Activated CD4-positive, CD25-positive, alpha-beta regulatory T cell (primary cell): ENCODE measurements at places on chromosomes 2 and 18.

DNA sequence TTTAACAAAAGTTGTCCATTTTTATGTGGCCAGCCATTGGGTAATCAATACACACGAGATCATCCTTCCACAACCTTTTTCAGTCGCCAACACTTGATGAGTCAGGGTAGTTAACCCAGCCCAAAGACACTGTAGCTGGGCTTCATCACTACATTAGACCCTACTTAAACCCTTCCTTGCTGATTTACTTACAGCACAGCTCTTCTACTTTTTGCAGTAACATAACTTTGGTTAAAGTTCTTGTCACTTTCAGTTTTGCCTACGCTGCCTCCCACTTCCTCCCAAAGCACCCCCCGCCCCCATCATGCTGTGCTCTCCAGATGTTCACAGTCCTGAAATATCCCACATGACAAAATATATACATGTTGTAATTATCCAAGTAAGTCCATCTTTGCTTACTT, 103.6 kb downstream of the CDK15 start:
- no peak for DNase-seq

- DNase-seq, result no peak
These were observed 27.4 kb downstream of the FABP1 start for GRCh38 chr2:88100489-88100858.

DNA sequence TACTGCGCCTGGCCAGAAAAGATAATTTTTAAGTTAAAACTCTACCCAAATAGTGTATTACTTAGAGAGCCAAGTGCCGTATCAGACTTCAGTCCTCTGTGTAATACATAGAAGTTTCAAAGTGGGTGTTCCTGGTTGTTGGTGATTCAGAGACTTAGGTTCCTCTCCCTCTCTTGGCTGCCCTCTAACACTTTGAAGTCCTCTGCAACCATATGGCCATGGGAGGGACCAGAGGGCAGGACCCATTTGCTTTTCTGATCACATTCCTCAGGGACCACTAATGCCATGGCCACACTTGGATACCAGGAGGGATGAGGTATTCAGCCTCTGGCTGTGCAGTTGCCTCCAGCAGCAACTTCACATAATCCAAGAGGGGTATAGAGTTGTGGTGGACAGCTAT, 131.5 kb downstream of the CAPN13 start:
- no peak for DNase-seq

- no peak for DNase-seq
These were observed 14.9 kb downstream of the SLC9A4 start for GRCh38 chr2:102487761-102488462.

- DNase-seq, result no peak
These were observed 36.2 kb downstream of the NDUFAF7 start for GRCh38 chr2:37267685-37268084.

- DNase-seq, result no peak
These were observed 138.7 kb upstream of the BOD1L2 start for GRCh38 chr18:57008001-57008686.

- no peak for DNase-seq
These were observed 203.2 kb downstream of the SH3RF3 start for GRCh38 chr2:109331896-109332848.

DNA sequence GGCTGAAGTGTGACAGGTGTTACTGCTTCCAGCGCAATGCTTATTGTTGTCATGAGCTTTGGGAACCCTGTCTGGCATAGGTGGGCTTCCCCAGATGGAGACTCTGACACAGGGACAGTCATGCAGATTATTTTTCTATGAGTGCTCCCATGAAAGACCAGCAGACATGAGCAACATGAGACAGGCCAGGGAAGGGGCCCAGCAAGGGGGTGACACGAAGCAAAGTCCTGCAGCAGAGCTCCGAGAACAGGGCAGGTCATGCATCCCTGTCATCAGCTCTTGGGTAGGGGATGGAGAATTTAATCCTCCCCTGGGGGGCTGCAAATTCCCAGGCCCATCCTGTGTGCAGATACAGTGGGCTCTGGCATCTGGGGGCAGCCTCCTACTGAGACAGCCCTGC, 77.4 kb downstream of the CTAGE1 start:
- no peak for DNase-seq

DNA sequence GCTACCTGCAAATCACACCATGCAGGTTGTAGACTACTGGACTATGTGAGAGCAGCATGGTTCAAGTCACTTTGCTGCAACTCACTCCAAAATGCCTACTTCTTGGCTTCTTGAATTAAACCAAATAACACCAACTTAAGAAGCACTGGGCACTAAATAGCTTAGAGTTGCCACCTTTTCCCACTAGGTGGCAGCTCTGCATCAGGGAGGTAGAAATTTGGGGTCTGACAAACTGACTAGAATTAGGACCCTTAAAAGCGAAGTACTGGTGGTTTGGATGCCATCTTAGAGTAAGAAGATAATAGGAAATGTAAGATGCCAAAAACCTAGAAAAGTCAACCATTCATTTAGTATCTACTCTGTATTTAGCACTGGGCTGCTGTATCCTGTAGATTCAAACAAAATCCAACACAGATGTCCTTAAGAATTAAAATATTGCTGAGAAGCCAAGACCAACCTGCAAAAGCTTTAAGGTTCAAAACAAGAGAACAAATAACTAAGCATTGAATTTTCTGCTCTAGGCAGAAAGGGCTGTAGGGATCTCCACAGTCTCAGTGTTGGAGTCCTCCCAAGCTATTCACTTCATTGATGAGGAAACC, 65.5 kb downstream of the CCBE1 start:
- DNase-seq, result no peak

DNA sequence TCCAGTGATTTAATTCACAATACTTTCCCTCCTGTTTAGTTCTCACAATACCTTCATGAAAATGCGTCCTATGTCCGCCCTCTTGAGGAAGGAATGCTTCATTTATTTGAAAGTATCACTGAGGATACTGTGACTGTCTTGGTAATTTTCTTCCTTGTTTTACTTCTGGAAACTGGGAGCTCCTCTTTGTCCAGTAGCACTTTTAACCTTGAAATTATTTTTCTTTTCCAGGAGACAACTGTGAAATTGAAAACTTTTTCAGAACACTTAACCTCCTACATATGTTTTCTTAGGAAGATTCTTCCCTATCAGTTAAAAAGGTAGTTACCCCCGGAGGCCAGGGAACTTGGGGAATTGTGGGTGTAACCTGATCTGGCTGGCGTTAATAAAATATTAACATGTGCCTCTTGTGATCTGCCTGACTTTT, 58.9 kb upstream of the STON1 start:
- no peak for DNase-seq

GRCh38 chr2:18820966-18821365, 231.6 kb upstream of the NT5C1B start:
- no peak for DNase-seq

- no peak for DNase-seq
These were observed 691 bp downstream of the BIRC6 start for GRCh38 chr2:32357318-32358110.

GRCh38 chr18:55452123-55452611, 135.8 kb downstream of the TCF4 start:
- no peak for DNase-seq

- DNase-seq, result no peak
These were observed 1.4 kb downstream of the ASB3 start for GRCh38 chr2:53785366-53785765.

GRCh38 chr2:17162713-17163112, 355.5 kb downstream of the RAD51AP2 start:
- DNase-seq, result no peak

DNA sequence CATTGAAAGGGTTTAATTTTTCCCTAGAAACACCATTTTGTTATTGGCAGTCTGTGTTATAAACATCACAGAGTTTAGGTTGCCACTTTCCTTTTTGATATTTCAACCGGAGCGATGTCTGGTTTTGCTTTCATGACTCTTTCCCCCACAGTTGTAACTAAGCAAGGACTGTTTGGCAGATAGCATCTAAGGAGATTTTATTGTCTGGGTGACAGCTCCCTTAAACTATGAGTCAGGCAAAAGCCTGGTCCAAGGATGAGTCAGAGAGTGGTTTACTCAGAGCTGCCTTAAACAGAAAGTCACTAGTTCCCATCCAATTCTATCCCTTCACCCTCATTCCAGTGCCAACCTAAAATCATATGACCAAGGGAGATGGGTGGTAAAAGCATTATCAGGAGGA, 341.6 kb upstream of the VWC2L start:
- no peak for DNase-seq

- DNase-seq, result no peak
These were observed 353.2 kb downstream of the SLC4A3 start for GRCh38 chr2:219980638-219981037.

DNA sequence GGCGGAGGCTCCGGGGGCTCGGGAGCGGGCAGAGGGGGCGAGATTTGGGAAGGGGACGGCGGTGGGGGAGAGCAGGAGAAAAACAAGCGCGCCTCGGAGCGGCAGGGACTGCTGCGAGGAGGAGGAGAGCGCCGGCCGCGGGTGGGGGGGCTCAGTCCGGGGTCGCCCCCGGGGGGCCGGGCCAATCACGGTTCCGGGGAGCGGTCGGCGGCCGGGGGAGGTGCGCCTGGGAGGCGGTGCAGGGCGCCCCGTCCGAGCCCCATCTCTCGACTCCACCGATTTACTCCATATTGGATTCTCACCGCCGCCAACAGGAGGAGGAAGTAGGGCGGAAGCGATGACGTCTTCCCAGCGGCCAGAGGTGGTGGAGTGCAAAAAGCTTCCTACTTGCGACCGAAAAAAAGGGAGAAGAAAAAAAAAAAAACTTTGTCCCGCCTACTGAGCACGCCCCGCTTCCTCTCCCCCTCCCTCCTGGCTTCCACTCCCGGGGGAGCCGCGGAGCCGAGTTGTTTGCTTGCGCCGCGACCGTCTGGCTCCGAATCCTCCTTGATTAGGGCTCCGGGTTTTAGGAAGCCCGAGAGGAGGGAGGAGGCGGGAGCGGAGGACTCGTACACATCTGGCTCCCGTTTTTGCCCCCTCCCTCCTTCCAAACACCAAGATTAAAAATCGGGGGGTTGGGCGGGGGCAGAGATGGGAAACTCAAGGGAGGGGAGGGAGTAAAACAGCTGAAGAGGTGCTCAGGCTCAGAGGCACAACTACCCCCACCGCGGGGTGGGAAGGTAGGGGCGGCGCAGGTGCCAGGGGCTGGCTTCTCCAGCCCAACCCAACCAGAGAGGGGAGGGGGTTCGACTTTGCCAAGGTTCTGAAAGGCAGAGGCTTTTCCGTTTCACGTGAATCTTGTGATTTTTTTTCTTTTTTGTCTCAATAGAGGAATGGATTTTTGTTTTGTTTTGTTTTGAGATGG, at the start of gene SPRED2:
Gene SPRED2, minus strand, starts transcription at position 373 of the 964 bp plus-strand sequence. CDS start 612 bp downstream, outside the sequence.
- DNase-seq, result peak; percentile 30

DNA sequence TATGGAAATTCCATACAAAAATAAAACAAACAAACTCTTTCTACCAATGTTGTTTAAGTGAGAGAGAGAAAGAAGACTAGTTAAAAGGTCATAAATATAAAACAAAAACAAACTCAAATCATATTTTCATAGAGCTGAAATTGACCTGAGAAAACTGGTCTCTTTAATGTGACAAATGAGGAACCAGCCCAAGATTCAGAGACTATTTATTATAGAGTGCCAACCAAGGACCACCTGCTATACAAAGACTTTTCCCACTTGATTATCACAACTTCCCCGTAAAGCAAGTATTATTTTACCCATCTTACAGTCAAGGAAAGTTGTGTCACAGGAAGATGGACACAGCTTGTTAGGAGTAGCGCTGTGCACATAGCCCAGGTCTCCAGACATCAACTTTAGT, 13.3 kb downstream of the ANKRD44 start:
- no peak for DNase-seq

GRCh38 chr2:126674075-126674744, 18.3 kb downstream of the GYPC start:
- DNase-seq, result no peak

- no peak for DNase-seq
These were observed 13.9 kb downstream of the LRP2 start for GRCh38 chr2:169348321-169349024.

- no peak for DNase-seq
These were observed 36.4 kb upstream of the GAREM1 start for GRCh38 chr18:32507093-32507492.

DNA sequence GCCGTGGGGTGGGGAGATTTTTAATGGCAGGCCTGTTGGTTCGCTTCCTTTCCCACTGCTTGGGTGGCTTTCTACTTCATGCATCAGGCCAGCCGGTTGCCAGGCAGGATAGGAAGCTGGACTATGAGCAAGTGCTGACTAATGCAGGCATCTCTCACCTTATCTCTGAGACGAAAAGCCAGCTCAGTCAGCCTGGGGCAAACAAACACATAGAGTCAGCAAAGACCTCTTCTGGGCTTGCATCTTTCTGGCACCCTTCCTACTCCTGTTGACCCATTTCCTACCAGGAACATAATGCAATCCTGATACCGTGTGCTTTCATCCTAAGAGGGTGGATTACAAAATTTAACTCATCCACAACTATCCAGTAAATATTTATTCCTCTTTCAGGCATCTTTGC, 416.6 kb upstream of the MEX3C start:
- DNase-seq, result no peak
